GM04503 (cell line): ENCODE measurements at places on chromosomes 4 and X.

GRCh38 chr4:156569535-156569934 is 402.1 kb downstream of the PDGFC start:
- no peak for DNase-seq

DNA sequence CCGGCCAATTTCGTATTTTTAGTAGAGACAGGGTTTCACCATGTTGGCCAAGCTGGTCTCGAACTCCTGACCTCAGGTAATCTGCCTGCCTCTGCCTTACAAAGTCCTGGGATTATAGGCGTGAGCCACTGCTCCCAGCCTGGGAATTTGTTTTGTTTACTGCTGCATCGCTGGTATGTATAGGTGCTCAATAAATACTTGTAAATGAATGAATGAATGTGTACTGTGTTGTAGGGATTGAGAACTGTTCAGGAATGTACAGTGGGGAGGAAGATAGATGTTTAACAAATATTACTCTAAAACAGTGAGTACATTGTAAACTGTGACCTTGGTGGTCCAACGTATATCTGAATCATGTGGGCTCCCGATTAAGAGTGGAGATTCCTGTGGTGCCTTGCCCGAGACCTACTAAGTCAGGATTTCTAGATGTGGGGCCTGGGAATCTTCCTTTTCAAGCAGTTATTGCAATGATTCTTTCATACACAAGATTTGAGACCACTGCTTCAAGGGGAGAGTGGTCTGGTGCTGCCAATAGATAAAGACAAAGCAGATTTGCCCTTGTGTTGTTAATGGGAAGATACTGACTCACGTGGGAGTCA is 41.0 kb downstream of the WWC2 start:
- no peak for DNase-seq

DNA sequence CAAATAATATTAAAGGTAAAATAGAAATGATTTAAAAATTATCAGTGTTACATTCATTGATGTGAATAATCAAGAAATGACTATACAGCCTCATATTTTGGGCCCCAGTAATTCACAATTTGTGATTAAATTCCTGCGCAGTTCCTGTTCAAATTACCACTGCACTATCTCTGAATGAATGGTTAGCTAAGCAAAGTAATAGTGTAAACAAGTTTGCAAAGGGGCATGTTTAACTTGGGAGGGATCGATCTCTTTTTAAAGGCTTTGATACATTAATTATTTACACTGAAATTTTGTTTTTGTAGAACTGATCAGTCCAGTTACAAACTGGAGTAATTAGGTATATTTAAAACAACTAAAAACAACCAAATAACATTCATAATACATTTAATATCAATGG is 784.4 kb downstream of the RPA4 start:
- no peak for DNase-seq

DNA sequence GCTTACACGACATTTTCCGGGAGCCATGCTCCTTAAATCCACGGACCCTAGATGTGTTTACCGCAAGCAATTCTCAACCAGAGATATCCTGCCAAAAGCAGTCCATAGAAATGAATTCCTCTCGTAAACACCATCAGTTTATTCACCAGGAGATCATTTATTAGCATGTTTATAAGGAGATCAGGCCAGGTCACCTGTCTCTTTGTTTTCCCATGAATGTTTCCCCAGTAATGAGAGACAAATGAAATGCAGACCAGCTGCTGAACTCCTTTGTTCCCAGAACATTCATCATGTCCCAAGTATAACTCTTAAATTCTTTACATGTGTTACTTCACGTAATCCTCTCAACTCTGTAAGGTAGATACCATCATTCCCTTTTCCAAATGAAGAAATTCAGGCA is 137.1 kb downstream of the DDX53 start:
- DNase-seq, result no peak

DNA sequence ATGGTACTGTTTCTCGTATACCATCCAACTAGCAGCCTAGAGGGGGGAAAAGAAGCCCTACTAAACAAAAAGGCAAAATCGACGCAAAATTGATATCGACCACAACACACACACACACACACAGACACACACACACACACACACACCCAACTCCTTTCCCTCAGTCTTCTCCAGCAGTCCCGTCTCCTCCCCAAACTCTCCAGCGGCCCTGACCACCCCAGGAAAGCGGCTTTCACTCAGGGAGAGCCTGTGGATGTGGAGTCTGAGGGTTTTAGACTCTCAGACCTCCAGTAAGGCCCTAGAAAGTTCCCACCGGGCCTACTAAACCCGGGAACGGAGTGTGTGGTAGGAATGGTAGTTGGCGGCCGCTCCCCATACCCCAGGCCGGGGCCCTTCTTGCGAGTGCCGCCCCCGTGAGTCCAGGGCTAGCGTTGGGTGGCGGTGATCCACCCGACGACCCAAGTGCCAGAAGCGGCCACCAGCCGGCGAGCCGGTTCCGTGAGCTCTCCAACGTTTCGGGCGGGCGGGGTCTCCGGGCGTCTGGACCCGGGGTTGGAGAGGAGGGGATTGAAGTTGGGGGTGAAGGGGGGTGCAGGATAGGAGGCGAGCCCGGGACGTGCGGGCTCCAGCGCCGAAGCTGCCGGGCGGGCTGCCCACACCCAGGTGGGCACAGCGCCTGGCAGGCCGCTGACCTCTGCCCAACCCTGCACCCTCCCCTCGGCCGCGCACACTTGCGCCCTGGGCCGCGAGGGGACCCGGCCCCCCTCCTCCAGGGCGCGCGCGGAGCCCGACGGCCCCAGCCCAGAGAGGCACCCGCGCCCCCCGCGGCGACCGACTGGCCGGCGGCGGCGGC is 13.7 kb downstream of the ARX start:
- no peak for DNase-seq

- DNase-seq, result no peak
Observed at GRCh38 chr4:146142768-146143167, 32.8 kb upstream of the LSM6 start.

DNA sequence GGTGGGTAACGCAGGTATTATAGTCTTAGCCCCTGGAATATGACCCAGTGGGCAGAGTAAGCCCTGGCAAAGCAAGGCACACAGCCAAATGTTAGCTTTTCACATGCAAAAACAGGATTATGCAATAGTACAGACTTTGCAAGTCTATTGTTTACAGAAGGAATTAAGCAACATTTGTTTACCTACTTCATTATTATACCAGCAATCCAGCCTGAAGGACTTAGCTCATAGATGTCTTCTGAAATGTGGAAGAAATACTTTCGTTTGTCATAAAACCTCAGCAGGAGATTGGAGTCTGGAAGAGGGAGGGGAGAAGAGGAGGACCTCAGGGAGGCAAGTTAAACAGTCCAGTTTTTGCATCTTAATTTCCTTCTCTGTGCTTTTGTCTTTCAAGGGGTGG is 226.7 kb upstream of the CENPE start:
- DNase-seq, result no peak

- no peak for DNase-seq
Observed at GRCh38 chr4:143282211-143282707, 54.4 kb upstream of the GAB1 start.

DNA sequence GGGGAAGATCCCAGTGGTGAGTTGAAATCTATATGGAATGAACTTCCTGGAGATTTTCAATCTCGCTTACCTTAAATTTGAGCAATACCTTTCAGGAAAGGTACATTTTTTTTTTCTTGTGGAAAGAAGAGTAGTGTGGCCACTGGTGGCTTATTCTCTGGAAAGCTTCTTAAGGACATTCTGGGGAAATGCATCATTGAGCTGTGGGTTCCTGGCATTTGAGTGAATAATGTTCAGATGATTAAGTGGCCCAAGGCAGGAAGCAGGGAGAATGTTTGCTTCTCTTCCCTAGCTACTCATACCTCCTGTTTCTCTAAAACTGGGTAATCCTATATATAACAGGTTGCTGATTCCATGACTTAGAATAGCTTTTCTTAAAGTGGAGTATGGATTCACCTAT is 31.8 kb downstream of the STAG2 start:
- peak; percentile 24 for DNase-seq

GRCh38 chr4:14215116-14215770 is 587.7 kb upstream of the BOD1L1 start:
- no peak for DNase-seq

- peak; percentile 25 for DNase-seq
Observed at GRCh38 chr4:152817331-152817730, 37.6 kb downstream of the ARFIP1 start.

DNA sequence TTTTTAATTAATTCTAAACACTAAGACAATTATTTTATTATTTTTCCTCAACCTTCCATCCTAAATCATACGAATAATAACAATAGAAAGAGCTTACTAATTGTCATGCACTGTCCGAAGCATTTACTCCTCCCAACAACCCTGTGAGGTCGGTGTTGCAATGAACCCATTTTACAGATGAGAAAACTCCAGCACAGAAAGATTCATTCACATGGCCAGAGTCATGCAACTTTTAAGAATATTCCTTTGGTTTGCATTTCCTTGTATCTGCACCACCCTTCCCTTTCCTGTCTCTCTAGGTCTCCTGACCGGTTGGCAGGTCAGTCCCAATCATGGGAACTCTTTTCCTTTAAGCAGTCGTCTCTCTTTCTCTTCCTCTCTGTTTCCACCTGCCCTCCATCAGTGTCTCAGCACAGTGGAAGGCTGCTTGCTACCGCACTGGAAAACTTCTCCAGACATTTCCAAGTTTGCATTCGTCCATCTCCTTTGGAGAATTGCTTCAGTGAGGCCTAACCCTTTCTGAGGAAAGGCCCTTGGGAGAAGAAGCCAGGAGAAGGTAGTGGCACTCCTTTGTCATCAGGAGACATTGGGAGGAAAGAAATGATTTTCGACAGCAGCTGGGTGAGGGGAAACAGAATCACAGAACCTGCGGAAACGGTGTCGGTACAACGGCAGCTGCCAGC is 1.9 kb upstream of the TMSB4X start:
- no peak for DNase-seq

- no peak for DNase-seq
Observed at GRCh38 chrX:38318606-38319005, 8.7 kb downstream of the RPGR start.
